ENCODE measurements at places on chromosomes 2 and 18. TPM values are rescaled to one million over a fixed set of nuclear protein-coding genes. Genes with fewer than 3 reads are reported as not detected.

Gene ACMSD
- not detected for total RNA-seq

Gene UGT1A3
- total RNA-seq: not detected

Gene GLB1L
- total RNA-seq: 1.6 TPM

Gene ABCB6
- 21.3 TPM for total RNA-seq

Gene NOL4
- not detected for total RNA-seq

Gene SKOR2
- not detected for total RNA-seq

Gene DSC2
- 0.14 TPM for total RNA-seq

Gene CELF4
- total RNA-seq: not detected

Gene CTAGE1
- total RNA-seq: not detected

Gene PTRHD1
- total RNA-seq: 23.8 TPM

Gene XDH
- total RNA-seq: not detected

Gene PTPN2
- 57.2 TPM for total RNA-seq

Gene INO80B
- total RNA-seq: 29.0 TPM

Gene RBFA
- 54.8 TPM for total RNA-seq

Gene SERPINB3
- not detected for total RNA-seq

Gene KCNG3
- 0.29 TPM for total RNA-seq

Gene HRH4
- not detected for total RNA-seq

Gene SRBD1
- 18.2 TPM for total RNA-seq

Gene SP3
- total RNA-seq: 86.8 TPM

Gene DSC3
- total RNA-seq: 0.56 TPM

Gene DES
- 0.39 TPM for total RNA-seq

Gene CHMP3
- 40.5 TPM for total RNA-seq

Gene IL36B
- total RNA-seq: not detected

Gene CNNM4
- 5.9 TPM for total RNA-seq

Gene PDE1A
- total RNA-seq: not detected

Gene SAG
- 0.31 TPM for total RNA-seq

Gene PAIP2B
- total RNA-seq: 2.4 TPM

Gene SFTPB
- total RNA-seq: not detected

Gene LIPG
- 0.64 TPM for total RNA-seq

Gene MEP1B
- 0.08 TPM for total RNA-seq

Gene TMEM185B
- 24.2 TPM for total RNA-seq

Gene OBSL1
- total RNA-seq: 2.0 TPM

Gene SLC16A14
- total RNA-seq: 1.2 TPM

Gene ALPG
- total RNA-seq: not detected

Gene HOXD3
- total RNA-seq: not detected

Gene ALK
- total RNA-seq: not detected

Gene CHN1
- total RNA-seq: 17.6 TPM

Gene SGPP2
- 3.1 TPM for total RNA-seq

Gene RAD51AP2
- total RNA-seq: not detected

Gene DSG1
- not detected for total RNA-seq

Gene ECEL1
- total RNA-seq: 0.14 TPM

Gene GPR75
- 1.8 TPM for total RNA-seq

Gene COL4A4
- total RNA-seq: not detected

Gene RETSAT
- total RNA-seq: 21.5 TPM

Gene ATP6V1C2
- not detected for total RNA-seq

Gene GCC2
- 36.9 TPM for total RNA-seq

Gene CYTIP
- total RNA-seq: 304 TPM

Gene SLC66A3
- total RNA-seq: 5.6 TPM

Gene EN1
- total RNA-seq: not detected

Gene ADAM23
- not detected for total RNA-seq

Gene EFR3B
- 0.06 TPM for total RNA-seq

Gene RNF144A
- total RNA-seq: 31.4 TPM

Gene SLC8A1
- 0.22 TPM for total RNA-seq

Gene TRIM54
- 0.24 TPM for total RNA-seq
